ENCODE measurements at places on chromosomes 6 and 20.

- peak; percentile 60 for DNase-seq
These were observed 16.6 kb upstream of the CCDC167 start for GRCh38 chr6:37516076-37516919.

DNA sequence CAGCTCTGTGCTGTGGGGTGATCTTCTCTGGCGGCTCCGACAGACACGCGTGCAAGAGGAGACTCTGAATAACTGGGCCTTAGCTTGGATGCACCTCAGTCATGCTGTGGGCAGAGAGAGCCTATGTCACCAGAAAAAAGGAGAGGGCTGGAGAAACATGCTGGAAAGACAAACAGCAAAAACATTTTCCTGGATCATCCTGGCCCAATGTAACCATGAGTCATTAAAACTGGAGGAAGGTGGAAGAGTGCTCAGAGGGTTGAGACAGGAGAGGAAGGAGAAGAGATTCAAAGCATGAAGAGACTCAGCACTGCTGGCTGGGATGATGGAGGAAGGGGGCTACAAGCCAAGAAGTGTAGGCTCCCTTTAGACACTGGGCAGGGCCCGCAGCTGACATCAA, 292.0 kb downstream of the CDH26 start:
- no peak for DNase-seq

DNA sequence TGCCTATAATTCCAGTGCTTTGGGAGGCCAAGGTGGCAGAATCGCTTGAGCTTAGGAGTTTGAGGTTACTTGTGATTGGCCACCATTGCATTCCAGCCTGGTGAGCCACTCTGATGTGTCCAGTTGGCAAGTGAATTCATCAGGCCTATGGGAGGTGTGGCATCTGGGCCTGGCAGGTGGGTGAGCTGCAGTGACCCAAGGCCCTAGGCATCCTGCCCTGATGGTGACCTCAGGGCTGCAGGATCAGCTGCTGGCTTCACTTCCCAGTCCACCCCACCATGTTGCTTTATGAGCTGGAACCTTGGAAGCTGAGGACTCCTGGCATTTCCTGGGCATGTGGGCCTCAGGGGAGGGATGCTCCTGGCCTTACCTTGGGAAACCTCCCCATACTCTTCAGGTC, 20.5 kb downstream of the RSPH9 start:
- no peak for DNase-seq

DNA sequence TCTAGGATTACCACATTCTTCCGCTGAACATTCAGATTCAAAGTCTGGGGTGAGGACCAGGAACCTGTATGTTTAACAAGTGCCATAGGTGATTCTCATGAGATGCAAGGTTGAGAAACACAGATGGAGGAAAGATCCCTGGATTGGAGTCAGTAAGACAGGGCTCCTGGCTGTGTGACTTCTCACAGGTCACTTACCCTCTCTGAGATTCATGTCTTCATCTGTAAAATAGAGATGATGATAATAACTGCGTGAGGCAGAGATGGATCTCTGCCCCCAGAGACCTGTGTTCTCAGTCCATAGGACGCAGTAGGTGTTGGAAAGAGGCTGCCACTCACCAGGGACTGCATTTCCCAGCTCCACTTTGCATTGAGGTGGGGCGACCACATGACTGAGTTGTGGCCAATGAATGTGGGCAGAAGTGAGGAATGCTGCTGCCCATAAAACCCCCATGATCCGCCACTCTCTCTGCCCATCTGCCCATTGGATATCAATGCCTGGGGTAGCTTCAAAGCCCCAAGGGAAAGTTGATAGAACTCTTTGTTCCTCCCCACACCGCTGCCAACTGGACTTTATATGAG, 13.6 kb upstream of the GDAP1L1 start:
- no peak for DNase-seq

DNA sequence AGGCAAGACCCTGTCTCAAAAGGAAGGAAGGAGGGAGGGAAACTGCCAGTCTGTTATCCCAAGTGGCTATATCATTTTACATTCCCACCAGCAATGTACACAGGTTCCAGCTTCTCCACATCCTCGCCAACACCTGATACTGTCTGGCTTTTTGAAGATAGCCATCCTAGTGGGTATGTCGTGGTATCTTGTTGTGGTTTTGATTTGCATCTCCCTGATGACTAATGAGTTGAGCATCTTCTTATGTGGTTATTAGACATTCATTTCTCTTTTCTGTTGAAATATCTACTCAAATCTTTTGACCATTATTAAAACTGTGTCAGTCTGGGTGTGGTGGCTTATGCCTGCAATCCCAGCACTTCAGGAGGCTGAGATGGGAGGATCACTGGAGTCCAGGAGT, 47.9 kb upstream of the ARID1B start:
- DNase-seq = no peak

- DNase-seq = no peak
These were observed 4.6 kb upstream of the IER3 start for GRCh38 chr6:30748851-30749540.

GRCh38 chr20:23671479-23671878, 17.4 kb downstream of the CST4 start:
- no peak for DNase-seq

DNA sequence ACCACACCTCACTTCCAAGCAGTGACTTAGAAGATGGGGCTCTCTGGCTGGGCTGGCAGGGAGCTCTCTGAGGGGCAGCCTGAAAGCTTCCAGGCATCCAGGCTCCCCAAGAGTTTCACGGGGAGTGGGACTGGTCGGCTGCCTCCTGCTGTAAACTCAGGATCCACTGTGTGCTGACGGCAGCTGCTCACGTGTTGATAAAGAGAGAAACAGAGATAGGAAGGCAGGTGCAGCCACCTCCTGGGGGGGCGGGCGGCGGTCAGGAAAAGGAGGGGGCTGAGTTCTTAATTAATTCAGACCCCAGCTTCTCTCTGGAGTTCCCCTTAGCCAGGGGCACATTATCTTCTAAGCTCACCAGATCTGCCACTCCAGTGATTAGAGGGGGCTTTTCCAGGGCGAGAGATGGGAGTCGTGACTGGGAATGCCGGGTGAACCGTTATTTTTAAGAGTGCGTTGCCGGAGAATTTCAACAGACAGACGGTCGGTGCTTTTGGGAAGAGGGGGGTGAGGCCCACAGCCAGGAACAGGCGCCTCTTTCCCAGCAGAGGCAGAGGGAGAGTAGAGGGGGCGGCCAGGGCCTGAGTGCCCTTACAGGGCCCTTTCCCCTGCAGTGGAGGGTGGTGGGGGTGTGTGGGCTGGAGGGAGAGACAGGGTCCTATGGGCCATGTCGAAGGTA, 70.9 kb downstream of the CD40 start:
- no peak for DNase-seq

GRCh38 chr20:63785691-63786131, 45.4 kb downstream of the ZBTB46 start:
- DNase-seq = no peak

DNA sequence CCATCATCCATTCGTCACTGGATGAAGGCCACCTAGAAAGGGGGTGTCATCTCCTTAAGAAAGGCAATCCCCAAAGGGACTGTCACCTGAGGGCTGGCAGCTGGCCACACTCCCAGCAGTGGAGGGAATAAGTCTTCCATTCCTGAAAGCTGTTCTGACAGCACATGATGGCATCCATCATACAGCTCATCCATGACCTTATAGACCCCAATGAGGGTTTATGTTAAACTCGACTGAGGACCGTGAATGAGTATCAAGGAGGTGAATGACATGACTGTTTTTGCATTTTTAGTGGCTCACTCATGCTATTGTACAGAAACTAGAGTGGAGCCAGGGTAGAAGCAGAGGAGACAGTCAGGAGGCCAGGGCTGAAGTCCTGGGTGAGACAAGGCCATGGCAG, 203.1 kb upstream of the CNR1 start:
- no peak for DNase-seq

DNA sequence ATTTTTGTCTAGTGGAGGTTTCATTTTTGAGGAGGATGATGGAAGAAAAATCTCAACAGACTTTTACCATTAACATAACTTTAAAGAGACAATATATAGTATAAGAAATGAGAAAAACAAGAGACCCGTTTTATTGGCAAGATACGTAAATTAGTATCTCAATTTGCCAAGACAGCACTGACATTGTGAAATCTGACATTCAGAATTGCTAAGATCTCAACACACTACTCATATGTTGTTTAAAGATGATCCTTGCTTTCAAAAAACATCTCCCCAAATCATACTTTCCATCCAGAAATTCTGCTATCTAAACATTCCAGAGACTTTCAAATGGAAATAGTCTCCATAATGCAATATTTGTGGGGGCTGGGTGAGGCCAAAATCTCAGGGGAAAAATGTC, 220.9 kb upstream of the CEP162 start:
- DNase-seq = no peak

DNA sequence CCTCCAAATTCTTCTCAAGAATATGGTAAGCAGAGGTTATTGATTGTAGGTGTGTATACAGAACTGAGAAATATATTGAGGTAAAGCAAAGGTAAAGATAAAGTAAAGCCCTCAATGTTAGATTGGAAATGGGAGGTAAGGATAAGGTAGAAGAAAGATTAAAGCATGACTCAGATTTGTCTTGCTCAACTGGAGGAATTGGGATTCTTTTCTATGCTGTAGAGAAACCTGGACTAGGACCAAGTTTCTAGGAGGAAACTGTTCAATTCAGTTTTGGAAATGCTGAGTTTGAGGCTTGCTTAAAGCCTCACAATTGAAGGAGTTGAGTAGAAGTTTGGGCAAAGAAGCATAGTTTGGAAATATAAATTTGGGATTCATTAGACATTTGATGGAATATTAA, 634.0 kb upstream of the PTCHD4 start:
- DNase-seq = no peak

GRCh38 chr6:52666071-52666470, 4.8 kb upstream of the TMEM14A start:
- no peak for DNase-seq
